ENCODE measurements at places on chromosomes 6 and 20.

DNA sequence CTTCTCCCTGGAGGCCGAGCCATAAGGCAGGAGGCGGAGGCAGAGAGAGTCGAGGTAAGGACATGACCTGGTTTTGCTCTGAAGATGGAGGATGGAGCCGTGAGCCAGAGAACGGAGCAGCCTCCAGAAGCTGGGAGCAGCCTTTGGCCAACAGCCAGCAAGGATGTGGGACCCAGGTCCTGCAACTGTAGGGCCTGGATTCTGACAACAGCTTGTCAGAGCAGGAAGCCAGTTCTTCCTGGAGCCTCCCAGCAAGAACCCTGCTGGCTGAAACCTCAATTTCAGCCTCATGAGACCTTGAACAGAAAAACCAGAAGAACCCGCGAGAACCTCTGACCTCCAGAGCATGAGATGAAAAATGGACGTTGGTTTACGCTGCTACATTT is 13.4 kb upstream of the MRGBP start:
- DNase-seq: no peak

GRCh38 chr6:52696418-52696817 is 25.5 kb downstream of the TMEM14A start:
- no peak for DNase-seq

DNA sequence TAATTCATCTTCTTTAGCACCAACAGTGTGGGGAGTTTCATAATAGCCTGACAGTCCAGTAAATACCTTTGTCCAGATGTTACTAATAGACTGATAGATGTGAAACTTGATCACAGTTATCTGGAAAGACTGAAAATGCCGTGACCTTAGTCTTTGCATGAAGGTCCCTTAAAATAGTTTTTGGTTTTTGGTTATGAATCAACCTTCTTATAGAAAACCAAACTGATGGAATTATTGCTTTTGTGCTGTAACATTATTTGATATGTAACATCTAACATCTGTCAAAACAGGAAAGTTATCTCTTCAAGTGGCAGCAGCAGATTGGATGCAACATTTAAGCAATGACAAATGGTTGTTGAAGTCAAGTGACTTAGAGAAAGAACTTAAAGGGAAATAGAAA is 190.4 kb downstream of the DOK5 start:
- DNase-seq: no peak

GRCh38 chr20:62555642-62556420 is 80.0 kb upstream of the GATA5 start:
- DNase-seq: no peak

DNA sequence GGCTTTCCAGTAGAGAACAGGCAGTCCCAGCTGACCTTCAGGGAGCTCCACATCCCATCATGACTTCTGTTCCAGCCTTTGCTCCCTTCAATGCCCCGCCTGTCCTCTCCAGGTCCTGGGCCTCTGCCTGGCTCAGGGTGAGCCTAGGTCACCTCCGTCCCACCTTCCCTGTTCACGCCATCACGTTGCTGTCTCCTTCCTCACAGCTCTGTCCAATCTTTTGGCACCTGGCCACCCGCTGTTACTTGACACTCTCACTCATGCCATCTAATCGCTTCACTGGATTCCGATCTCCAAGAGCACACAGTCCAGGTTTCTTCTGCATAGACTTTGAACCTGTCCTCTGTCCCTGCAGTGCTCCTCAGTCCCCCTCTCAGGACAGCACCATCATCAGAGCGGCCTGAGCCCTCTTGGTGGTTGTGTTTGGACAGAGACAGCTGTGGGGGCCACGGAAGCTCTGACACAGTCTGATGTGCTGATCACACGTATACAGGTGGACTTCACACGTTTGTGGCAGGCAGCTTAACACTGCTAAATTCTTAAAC is 34.7 kb upstream of the TIAM2 start:
- no peak for DNase-seq
